ENCODE measurements at places on chromosomes 12 and 14. TPM values are rescaled to one million over a fixed set of nuclear protein-coding genes. Genes with fewer than 3 reads are reported as not detected.

GRCh38 chr14:103847451-103848174 lies at the start of gene PPP1R13B:
Gene PPP1R13B (minus strand): TSS chr14:103847575. CDS start chr14:103847307, 268 bp downstream.
- peaks cover 2% of the 10 kb centered on the region for H3K36me3 ChIP-seq
- peak within 1 kb of the TSS; percentile 82 for H3K27ac ChIP-seq
- H3K4me3 ChIP-seq, result peak within 1 kb of the TSS; percentile 78
- H3K4me1 ChIP-seq, result peaks cover 14% of the 10 kb centered on the region
- peaks cover 7% of the 10 kb centered on the region for H3K27me3 ChIP-seq

DNA sequence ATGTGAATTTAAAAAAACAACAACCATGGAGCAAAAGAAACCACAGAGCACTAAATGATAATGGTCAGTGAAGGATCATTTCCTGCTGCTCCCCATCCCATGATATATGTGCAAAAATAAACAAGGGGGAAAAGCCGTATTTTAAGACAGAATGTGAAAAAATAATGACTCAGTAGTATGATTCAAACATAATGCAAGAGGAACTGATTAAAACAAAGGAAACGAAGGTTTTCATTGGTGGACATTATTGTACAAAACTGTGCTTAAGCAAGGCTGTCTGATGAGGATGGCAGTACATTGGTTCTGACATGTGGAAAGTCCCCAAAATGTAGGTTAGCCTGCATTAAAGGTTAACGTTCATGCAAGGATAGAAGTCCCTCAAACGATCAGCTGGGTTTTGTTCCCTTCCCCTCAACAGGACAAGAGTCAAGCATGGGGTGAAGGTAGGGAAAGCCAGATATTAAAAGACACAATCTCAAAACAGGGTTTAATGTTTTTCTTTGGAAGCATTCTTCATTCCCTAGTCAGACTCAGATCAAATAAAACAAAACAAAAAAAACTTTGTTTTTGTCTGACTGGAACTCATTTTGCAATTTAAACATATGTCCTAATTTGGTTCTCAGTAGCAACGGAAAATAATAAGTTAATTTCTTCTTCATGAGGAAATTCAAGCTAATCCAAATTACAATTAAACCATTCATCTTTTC lies 26.3 kb upstream of the PTGDR start:
- H3K4me3 ChIP-seq, result no peak overlapping the region
- H3K27me3 ChIP-seq, result peaks cover 9% of the 10 kb centered on the region
- H3K4me1 ChIP-seq, result peaks cover 15% of the 10 kb centered on the region

DNA sequence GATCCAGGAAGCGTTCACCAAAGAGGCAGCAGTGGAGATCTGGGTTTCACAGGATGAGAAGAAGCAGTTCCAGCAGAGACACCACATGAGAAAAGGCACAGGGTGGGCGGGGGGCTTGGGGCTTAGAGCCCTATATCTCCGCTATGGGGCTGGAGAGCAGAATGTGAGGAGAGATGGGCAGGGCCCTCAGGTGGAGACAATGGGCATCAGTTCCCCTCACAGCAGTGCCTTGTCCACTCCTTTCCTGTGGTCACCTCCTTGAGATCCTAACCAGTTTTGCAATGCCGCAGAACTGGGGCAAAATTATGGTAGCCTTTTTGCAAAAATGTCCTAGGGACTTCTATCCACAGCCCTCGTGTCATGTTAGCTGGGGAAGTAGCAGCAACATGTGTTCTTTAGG lies 27.5 kb downstream of the DHRS2 start:
- no peak overlapping the region for H3K27ac ChIP-seq
- H3K27me3 ChIP-seq, result peaks cover 20% of the 10 kb centered on the region
- no peaks in the 10 kb centered on the region for H3K36me3 ChIP-seq
- DNase-seq, result no peak
- no peaks in the 10 kb centered on the region for H3K4me1 ChIP-seq

Gene NID2
- total RNA-seq, result 0.24 TPM

Data from activated T-cell treated with anti-CD3 and anti-CD28 coated beads, Interleukin-2, amount 50 U/mL, for 72 hours (primary cell).